Activated naive CD8-positive, alpha-beta T cell treated with anti-CD3 and anti-CD28 coated beads, Interleukin-2, amount 10 ng/mL, durations not matched to agents 7 days and 5 days (primary cell): ENCODE measurements at places on chromosomes 5 and 9. TPM values are rescaled to one million over a fixed set of nuclear protein-coding genes. Genes with fewer than 3 reads are reported as not detected.

DNA sequence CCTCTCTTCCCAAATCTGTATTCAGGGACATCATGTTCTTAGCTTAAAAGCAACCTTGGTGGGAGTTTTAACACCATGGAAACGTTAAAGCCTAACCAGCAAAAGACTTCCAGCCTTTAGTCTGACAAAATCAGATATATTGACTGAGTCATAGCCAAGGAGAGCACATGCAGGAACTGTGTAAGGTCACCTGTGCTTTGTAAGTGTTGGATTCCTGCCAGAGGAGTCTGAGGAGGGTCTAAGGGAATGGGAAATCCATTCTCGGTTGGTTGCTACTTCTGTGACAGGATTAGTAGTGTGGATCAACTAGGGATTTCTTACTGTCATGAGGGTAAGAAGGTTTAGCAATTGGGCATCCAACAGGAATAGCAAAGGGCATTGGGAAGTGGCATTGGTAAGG is 142.0 kb upstream of the CHD1 start:
- no peak for DNase-seq
- no peak overlapping the region for H3K4me3 ChIP-seq
- H3K36me3 ChIP-seq, result no peaks in the 10 kb centered on the region
- H3K27me3 ChIP-seq, result peaks cover 1% of the 10 kb centered on the region
- no peaks in the 10 kb centered on the region for H3K4me1 ChIP-seq

GRCh38 chr5:139155333-139155732 is 42.8 kb downstream of the SIL1 start:
- H3K4me3 ChIP-seq, result no peak overlapping the region
- no peaks in the 10 kb centered on the region for H3K27me3 ChIP-seq
- H3K27ac ChIP-seq, result no peak overlapping the region
- peaks cover 7% of the 10 kb centered on the region for H3K4me1 ChIP-seq
- peaks cover 6% of the 10 kb centered on the region for H3K36me3 ChIP-seq

GRCh38 chr9:76370396-76371023 is 23.7 kb downstream of the RFK start:
- no peaks in the 10 kb centered on the region for H3K27me3 ChIP-seq
- H3K4me3 ChIP-seq, result no peak overlapping the region
- DNase-seq, result no peak
- H3K36me3 ChIP-seq, result no peaks in the 10 kb centered on the region
- no peaks in the 10 kb centered on the region for H3K4me1 ChIP-seq

PCAT7 gene
- not detected for total RNA-seq

DNA sequence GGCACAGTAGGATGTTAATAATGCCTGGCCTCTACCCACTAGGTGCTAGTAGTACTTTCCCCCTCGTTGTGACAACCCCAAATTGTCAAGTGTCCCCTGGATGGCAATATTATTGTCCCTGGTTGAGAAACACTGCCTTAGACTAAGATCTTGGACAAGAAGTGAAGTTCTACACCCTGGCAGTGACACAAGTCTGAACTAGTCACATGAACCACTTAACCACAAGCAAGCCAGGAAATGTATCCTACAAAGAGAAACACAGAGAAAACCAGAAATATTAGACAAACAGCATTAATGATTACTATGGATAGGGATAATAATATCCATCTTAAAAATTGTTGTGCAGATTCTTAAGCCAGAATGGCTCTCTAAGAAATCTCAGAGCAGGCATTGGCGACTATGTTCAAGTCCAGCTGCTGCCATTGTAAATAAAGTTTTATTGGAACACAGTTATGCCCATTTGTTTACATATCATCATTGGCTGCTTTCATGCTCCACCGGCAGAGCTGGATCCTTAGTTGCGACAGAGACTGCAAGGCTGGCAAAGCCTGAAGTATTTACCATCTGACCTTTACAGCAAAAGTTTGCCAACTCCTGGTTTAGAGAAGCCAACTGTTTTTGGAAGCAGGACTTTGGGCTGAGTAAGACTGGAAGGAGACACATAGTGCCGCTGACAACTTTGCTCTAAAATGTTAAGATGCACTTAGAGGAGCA is 80.8 kb downstream of the NTRK2 start:
- DNase-seq, result no peak
- no peaks in the 10 kb centered on the region for H3K36me3 ChIP-seq
- no peak overlapping the region for H3K4me3 ChIP-seq
- H3K4me1 ChIP-seq, result peaks cover 1% of the 10 kb centered on the region
